GM06990 (cell line): ENCODE measurements at places on chromosomes 5 and 9.

GRCh38 chr9:129567842-129568559 lies 52.9 kb downstream of the C9orf50 start:
- no peak for DNase-seq

DNA sequence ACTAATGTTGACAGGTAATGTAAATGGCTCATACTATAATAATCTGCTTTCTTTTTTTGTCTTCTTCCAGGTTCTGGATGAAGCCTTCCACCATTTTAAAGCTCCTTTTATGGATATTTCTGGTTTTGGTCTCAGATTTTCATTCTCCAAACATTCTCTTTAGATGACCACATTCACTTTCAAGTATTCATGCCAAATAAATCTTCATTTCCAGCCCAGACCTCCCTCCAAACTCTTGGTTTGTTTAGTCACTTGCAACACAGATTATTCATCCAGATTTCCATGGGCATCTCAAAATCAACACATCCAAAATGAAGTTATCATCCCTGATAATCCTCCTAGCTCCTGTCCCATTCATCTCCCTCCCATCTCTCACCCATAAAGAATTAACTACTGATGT lies 40.3 kb upstream of the SVEP1 start:
- no peak for DNase-seq

DNA sequence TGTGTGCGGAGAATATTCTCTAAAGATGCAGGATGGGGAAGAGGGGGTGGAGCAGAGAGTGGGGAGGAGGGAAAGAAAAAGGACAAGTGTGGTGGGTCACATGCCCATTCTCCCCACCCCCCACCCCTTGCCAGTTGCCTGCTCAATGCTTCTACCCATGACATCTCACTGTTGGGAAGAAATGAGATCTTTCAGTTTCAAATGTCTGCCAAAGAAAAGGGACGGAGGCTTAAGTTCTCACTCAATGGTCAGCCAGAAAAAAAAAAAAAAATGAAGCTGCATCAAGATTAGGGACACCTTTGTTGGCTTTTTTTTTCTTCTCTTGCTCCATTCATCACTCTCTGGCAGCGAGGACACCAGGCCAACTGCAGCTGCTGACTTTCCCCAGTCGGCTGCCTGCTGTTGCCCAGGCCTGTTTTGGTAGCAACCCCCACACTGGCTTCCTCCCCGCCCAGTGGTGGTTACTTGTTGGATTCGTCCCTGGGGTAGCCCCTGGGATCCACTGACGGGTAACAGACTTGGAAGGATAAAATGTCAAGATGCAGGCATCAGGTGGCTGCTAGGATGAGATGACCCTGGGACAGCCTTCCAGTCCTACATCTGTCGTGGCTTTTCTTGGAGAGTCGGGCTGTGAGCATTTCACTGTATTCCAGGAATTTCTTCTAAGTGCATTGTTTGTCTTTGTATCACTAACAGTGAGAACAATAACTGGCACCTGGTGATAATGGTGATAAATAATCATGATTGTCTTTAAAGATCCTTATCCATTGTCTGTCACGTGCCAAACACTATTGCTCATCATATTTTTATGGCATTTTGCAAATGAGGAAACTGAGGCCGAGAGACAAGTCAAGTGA lies 9.1 kb downstream of the WWC1 start:
- no peak for DNase-seq

- no peak for DNase-seq
Observed at GRCh38 chr9:109517901-109518377, 19.8 kb upstream of the PTPN3 start.

DNA sequence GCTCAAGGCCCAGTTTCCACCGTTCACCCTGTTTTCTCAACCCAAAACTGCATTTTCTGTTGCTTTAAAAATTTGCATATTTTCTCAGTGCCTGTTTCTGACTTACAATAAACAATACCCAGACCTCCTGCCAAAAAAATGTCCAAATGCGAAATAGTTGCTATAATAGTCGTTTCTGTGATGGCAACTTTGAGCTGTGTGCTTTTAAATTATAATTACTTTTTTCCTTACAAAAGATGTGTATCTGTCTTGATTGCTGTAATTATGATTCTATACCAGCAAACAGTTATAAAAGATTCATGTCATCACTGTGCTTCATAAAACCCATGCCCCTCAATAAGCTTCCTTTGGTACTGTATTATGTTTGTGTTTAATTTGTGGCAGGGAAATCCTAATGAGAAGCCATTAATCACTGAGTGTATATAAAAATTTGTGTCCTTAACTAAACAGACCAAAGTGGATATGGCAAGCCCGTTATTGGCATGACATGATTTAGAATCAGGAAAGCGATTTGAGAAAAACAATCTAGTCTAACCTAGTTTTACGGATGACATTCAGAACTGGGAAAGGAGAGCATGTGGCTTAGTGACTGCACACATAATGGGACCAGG lies 5.4 kb upstream of the SLC1A3 start:
- no peak for DNase-seq

- no peak for DNase-seq
Observed at GRCh38 chr5:176172246-176172645, 66.0 kb upstream of the SIMC1 start.

GRCh38 chr5:55030676-55031369 lies 6.8 kb downstream of the GZMK start:
- DNase-seq, result no peak

DNA sequence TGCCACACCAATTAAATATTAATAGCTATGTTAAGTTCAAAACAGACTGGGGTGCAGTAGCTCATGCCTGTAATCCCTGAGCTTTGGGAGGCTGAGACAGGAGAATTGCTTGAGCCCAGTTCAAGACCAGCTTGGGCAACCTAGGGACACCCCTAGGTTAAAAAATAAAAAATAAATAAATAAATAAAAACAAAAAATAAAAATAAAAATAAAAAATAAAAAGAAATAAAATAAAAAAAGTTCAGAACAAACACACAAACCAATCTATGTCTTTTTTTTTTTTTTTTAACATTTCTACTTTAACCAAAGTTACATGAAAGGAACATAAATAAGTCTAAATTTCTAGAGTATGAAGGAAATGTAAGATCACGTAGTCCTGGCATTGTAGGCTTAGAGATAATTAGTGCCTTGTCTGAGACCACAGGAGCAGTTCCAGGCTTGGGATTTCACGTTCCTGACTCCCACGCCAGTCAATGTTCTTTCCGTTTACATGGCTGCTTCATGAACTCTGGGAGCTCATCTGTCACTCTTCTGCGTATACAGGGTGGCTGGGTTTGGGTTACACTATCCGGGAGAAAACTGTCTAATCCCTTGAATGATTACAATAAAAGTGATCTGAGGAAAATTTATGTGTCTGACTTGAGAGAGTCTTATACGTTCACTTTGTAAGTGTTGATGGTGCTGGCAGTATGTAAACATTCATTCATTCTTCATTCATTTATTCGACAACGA lies 85.2 kb downstream of the KIAA1958 start:
- no peak for DNase-seq

DNA sequence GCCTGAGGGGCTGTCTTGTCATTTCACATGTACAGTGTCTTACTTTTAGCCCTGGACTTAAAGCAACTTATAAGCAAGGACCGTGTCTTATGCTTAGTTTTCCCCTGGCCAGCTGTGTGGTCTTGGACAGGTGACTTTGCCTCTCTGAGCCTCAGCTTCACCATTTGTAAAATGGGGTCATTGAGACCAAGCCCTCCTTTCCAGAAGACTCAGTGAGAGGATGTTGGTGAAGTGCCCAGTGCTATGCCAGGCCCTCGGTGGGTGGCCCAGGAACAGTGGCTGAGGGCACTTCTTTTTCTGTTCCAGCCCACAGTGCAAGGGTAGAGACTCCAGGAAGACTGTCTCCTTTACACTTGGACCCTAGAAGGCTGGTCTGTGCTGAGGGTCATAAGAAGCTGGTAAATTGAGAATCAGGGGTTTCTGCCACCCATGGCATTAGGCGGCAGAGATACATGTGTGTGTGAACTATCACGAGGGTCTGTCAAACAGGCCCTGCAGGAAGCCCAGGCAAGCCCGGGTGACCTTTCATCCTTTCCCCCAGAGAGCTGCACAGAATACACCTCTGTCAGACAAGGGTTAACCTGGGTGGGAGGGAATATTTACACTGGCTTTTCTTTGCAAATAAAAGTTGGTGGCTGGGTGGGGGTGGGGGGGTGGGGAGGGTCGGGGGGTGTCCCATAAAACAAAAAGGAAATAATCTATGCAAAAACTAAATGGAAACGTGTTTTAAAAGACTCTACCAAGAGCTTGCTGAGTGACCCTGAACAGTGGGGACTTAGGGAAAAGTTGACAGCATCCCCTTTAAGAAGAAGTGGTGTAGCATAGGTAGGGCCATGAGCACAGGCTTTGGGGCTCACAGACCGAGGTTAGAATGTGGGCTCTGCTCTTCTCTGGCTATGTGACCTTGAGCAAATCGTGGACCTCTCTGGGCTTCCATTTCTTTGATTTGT lies 20.4 kb upstream of the KIF12 start:
- no peak for DNase-seq
